ENCODE measurements at places on chromosomes 16 and 17.

- DNase-seq = no peak
Observed at GRCh38 chr17:4899341-4900230, at the start of gene C17orf107. C17orf107 (plus strand) TSS chr17:4899536; CDS start chr17:4899763, 227 bp downstream.

- DNase-seq = no peak
Observed at GRCh38 chr16:69775563-69775962, 13.4 kb downstream of the WWP2 start.

GRCh38 chr16:55175389-55175788, 148.6 kb upstream of the IRX6 start:
- no peak for DNase-seq

DNA sequence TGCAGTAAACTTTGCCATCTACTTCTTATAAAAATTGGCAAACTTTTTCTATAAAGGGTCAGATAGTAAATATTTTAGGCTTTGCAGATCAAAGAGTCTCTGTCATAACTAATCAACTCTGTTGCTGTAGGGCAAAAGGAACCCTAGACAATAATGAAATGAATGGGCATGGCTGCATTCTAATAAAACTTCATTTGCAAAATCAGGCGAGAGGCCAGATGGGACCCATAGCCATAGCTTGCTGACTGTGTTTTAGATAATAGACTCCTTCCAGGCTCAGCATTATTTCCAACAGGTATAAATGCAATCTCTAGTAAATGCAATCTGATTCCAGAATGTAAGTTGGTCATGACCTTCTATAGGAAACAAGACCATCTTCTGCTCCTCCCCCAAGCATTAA, 490.7 kb downstream of the TOX3 start:
- no peak for DNase-seq

- DNase-seq = no peak
Observed at GRCh38 chr16:11679250-11679649, 11.0 kb downstream of the SNN start.

Data from NT2/D1 (cell line).